Fibroblast of skin of abdomen (primary cell): ENCODE measurements at places on chromosomes 12 and 14.

GRCh38 chr12:132618683-132619043 is at the start of gene P2RX2:
Gene P2RX2 (plus strand): TSS chr12:132618776. CDS start chr12:132618817, 41 bp downstream.
- DNase-seq = no peak

GRCh38 chr14:35551081-35551480 is 17.1 kb downstream of the INSM2 start:
- no peak for DNase-seq

- no peak for DNase-seq
Observed at GRCh38 chr14:68702135-68702534, 90.7 kb downstream of the ZFP36L1 start.

DNA sequence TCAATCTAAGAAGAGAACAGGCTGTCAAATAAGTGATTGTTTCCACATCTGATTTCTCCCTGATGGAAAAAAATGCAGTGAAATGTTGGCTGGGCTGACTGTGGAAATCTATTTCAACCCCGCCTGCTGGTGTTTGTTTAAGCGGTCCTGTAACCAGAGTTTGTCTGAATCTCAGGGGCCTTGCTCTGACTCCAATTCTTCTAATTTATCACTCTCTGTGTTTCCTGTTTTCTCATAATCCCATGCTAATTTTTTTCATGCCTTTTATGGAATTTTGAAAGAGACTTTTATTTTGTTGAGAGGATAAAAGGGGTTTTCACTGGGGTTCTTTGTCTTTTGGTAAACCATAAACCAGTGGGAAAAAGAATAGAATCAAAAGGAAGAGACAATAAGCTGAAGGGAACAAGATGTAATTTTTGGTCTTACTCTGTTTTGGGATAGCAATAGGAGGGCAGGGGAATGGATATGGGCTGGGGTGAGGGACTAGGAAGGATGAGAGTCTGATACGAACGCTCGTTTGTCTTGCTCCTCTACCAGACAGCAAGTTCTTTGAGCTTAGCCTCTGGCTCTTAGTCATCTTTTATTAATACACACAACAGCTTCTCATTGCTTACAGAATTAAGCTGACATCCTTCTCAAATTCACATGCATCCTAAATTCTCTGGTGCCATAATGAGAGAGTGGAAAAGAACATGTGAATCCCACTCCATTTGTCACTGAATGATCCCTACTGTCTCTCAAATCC is 8.0 kb upstream of the MGP start:
- peak; percentile 12 for DNase-seq

GRCh38 chr12:89352492-89353187 is at the start of gene DUSP6:
Gene DUSP6 (minus strand): TSS chr12:89352501. CDS start chr12:89352039, 462 bp downstream.
- DNase-seq = peak; percentile 99

DNA sequence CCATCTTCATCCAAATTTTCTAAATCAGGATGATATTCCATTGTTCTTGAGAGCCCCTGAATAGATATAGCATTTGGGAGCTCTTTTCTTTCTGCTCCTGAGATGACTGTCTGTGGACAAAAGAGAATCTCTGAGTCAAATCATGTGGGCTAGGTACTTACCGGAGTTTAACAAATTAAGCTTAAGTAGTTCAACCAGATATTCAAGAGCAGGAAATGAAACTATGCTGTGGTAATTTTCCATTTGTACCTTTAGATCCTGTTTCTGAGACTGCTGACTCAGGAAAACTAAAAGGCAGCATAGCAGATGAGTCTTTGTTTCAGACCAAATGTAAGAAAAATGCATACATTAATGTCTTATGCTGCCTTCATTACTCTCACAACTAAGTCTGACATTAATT is at the start of gene CLEC7A:
Gene CLEC7A, minus strand, starts transcription at position 158 of the 400 bp plus-strand sequence. Its CDS starts 117 bp downstream, at position 41.
- DNase-seq = no peak

DNA sequence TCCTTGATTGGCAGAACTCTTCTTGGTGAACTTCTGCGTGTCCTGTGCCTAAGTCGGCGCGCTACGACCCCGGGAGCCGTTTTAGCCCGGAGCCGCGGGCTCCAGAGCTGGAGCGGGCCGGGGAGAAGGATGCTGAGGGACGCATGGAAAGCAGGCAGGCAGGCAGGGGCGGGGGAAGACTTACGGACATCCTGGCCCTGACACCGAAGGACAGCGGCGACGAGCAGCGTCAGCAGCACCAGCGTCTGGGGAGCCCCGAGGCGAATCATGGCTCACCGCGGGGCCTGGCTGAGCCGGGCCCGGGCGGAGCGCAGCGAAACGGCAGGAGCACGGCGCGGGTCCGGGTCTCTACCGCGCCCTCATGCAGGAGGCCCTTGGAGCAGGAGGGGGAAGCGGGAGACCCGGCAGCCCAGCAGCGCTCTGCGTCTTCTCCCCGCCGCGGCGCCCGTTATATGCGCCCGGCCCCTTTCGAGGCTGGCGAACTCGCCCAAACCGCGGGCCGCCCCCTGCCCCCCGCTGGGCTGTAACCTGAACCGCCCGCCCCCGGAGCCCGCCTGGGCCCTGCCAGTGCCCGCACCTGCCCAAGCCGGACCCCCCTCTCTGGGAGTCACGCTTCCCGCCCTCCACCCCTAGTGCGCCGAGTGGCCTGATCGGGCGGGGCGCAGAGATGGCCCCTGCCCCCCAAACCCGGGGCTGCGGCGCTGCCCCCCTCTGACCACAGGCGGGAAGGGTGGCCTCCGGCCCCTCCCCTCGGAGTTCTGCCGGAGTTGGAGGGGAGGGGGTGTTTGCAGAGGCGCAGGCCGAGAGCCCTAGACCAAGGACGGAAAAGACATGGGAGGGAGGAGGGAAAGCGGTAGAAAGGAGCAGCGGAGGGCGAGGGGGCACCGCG is at the start of gene COL2A1:
Gene COL2A1, minus strand, starts transcription at position 424 of the 889 bp plus-strand sequence. Its CDS starts 155 bp downstream, at position 269.
- no peak for DNase-seq

GRCh38 chr12:51424094-51424661 is 453 bp upstream of the SLC4A8 start:
- no peak for DNase-seq

DNA sequence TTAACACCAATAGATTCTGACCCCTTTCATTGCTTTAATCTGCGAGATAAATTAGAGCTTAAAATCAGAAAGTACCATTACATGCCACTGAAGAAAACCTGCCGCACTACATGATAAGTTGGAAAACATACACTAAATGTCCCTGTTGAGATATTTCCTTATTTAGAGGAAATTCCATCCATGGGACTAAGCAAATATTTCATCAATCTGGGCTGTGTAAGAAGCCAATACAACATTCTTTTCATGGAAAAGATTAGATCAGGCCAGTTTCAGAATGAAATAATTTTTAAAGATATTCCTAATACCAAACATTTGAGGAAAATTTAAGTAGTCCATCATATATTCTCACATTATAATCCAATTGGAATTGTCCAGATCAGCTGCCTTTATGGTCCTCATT is 112.8 kb downstream of the LLPH start:
- peak; percentile 31 for DNase-seq

DNA sequence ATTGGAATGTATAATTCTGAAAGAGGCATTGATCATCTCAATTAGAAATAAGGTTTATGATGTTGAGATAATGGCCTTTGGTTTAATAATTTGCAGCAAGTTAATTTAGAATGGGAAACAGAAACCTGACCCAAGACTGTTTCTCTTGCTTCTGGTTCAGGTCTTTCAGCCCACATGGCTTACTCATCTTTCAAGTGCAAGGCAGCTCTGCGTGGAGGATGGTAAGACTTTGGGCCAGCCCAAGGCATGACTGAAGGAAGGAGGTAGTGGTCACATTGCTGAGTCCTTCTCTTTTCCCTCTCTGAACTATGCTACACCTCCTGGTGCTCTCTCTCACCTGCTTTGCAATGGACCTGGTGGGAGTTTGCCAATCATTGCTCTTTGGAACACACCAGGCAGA is 98.7 kb downstream of the CAND1 start:
- DNase-seq = no peak

DNA sequence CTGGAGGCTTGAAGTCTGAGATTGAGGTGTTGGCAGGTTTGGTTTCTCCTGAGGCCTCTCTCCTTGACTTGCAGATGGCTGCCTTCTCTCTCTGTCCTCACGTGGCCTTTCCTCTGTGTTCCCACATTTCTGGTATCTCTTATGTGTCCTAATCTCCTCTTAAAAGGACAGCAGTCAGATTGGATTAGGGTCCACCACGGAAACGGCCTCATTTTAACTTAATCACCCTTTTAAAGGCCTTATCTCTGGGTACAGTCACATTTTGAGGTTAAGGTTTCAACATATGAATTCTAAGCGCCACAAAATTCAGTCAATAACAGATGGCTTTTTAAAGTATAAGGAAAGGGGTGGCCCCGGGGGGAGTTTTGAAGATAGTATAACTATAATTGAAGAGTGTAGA is 33.5 kb downstream of the UNC79 start:
- DNase-seq = no peak

DNA sequence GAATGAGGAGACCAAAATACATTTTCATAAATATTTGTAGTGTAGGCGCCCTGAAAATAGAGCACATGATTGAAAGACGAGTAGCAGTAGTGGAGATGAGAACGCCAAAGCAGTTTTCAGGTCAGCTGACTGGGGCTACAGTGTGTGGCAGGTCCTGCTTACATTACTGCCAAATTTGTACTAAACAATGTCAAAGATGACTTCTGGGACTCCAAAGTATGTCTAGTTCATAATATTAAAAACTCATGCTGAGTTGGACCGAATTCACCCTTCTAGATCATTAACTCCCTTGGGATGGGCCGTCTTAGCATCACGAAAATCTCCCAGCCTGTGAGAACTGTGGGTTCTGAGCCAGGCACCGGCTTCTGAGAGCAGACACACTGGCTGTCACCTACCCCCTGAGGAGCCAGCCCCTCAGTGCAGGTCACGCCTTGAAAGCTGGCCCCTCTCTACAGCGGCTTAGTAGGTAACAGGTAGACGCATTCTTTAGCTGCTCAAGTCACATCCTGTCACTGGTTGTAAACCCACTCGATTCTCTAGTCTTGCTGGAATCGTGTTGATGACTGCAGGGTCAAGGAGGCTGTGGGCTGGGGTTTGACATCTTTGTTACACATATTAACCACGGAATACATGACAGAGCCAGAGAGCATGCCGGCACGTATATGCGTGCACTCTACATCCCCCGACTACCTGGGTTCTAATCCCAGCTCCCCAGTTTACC is 210.4 kb downstream of the ETV6 start:
- no peak for DNase-seq

DNA sequence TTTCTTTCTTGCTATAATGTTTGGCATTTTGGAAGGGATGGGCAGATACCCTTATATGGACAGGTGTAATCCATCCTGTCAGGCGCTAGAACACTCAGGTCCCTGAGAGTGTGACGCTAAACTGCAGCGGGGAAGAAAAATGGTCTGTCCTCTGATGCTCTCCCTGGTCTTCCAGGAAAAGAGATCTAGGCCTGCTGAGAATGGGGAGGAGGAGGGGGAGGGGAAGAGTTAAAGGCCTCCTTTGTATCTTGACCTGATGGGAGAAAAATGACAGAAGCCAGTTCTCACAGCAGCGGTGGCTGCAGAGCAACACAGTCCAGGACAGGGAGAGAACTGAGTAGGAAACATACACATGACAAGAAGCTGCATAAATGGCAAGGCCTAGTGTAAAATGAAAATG is 61.1 kb downstream of the RPS6KA5 start:
- DNase-seq = no peak

DNA sequence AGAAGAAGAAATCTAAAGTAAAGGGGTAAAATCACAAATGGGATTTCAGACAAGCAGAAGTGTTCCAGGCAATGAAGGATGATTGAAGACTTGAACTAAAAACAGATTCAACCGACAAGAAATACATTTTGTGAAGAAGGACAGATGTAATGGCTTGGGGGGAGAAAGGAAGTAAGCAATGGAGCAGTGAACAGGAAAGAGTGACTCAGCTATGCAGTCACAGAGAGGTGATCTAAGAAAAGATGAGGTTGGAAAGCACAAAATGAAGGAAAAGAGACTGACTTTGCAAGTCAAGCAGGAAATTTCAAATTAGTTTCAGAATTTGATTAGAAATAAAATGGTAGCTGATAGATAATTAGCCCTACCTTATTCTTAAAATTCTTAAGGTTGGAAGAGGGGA is 66.5 kb downstream of the PUS7L start:
- DNase-seq = peak; percentile 34

DNA sequence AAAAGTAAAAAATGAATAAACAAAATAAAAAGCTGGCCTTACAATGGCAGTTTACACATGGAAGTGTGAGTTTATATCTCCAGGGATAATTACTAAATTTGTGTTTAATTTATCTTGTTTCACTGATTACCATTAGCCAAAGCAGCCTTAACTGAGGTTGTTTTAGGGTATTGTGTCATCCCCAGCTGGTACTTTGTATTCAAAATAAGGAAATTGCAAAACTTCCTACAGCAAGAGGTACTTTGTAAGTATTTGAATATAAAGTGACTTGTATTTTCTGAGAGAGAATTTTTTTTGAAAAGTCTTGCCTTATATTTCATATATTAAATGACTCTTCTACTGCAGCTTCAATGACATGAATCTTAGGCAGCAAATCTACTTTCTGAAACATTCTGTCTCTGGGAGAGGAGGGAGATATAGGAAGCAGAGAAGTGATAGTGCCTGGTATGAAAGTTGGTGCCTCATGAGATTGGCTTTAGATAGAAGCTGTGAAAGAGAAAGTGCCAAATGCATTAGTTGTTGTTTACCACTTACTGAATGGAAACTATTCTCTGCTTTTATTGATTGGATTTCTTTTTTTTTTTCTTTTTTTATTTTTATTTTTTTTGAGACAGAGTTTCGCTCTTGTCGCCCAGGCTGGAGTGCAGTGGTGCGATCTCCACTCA is 6.7 kb downstream of the FNTB start:
- no peak for DNase-seq

DNA sequence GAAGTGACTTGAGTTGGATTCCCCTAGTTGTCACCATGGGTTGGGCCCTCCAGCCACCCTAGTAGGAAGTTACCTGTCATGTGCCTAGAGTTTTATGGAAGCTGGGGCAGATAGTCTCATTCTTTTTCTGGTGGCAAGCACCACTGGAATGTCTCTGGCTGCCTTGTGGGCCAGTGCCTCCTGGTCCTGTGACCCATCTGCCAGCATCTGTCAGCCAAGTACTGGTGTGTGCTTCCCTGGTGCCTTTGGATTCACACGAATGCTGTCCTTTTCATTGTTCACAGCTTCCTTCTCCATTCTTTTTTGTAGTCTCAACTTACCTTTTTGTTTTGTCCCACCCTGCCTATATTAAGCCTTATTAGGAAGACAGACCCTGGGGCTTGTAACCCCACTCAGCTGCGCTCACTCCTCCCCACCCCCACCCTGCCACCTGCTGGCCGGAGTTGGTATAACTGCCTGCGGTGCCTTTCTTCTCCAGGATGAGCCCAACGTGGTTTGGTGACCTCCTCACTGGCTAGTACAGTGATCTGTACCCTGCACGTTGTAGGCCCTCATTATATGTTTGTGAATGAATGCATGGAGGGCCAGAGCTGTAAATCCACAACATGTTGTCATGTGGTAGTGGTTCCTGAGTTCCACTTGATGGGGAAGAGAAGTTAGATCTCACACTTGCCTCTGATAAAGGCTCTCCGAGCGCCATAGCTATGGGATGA is 125.7 kb downstream of the TSPAN9 start:
- peak; percentile 41 for DNase-seq
